ENCODE measurements at places on chromosomes 13 and 19.

DNA sequence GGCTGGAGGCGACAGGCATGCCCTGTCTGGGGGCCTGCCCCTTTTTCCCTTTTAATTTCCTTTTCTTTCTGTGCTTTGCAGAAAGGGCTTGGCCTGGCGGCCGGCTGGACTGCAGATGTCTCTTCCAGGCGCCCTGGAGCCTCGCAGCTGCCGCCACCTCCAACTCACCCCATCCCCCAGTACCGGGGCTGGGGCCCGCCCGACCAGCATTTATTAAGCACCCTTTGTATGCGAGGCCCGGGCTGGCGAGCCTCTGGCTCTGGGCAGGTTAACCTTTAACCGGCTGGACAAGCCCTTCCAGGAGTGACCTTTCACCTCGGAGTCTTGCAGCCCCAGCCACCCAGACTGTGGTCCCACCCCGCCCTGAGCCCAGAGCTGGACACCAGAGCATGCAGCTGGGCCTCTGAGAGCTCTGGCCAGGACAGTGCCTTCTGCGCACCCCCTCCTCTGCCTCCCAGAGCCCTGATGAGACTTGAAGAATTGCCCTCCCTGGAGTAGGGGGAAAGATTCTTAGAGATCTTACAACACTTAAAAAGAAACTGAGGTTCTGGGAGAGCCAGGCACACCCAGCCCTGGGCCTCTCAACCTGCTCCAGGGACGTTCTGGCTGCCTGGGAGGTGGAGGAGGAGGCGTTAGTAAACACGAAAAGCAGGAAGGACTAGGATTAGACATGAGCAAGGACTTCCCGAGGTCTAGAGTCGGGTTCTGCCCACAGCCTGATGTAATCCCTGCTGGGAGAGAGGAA is 1.1 kb upstream of the NR2F6 start:
- DNase-seq: no peak

GRCh38 chr19:45761714-45762113 is 7.3 kb downstream of the SIX5 start:
- DNase-seq: no peak

GRCh38 chr19:40322951-40323615 is 25.1 kb downstream of the C19orf47 start:
- DNase-seq: no peak

GRCh38 chr19:34560229-34560628 is 78.7 kb downstream of the WTIP start:
- DNase-seq: no peak

DNA sequence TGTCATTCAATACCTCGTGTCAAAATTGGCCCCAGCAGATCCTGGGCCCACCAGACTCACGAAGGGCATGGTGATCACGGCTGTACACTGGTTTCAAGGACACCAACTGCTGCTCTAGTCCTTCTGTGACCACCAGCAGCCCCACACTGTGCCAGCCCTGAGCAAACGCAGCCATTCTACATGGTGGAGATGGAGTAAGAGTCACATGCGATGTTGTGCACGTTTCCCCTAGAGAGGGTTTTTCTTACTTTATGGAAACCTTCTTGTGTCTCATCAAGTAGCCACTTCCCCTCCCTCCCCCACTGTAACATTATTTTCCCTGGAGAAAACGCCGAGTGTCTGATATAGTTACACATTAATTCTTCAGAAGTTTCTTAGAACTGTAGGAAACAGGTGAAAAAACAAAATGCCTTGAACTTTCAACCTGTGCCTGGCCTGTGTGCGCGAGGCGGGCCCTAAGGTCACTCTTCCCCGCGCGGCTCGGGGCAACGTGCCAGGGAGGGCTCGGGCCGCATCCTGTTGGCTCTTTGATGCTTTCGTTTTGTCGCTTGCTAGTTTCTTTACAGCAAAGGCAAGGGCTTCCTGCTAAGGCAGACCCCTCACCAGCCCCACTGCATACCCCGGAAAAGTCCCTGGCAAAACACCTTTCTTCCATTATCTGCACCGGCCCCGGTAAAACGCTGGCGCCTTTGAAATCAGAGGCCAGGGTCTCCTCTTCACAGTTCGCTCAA is 44.6 kb downstream of the GGACT start:
- no peak for DNase-seq

GRCh38 chr19:45152504-45153338 is 8.1 kb downstream of the NKPD1 start:
- DNase-seq: no peak

DNA sequence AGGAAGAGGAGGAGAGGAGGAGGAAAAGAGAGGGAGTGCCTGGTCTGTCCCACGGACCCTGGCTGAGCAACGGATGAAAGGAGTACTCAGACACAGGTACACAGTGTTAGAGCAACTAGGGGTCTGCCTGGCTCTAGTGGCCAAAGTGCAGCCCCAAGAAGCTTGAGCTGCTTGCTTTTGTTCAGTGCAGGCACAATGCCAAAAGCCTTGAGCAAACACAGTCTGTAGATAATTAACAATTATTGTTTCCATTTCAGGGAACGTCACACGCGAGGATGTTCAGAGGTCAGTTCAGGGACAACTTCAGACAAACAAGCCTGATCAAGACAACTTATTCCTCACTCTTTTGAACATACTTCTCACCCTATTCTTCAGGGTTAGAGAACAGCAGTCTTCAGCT is 32.2 kb upstream of the ZNF726 start:
- no peak for DNase-seq

DNA sequence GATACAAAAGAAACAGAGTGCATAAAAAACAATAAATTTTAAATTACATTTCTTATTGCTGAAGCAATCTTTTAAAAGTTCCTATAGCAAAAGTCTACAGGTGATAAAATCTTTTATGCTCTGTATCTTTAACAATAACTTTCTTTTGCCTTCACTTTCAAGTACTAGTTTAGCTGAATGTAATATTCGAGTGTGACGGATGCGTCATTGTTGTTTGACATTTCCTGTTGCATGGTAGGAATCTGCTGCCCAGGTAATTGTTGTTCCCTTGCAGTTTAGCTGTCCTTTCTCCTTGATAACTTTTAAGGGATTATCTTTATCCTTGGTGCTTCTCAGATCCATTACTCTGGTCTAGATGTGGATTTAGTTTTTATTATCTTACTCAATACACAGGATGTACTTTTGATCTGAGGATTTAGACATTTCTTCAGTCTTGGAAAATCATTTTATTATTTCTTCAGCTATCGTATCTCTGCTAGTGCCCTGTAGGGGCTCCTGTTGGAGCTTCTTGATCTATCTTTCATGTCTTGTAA is 2.1 kb upstream of the CPB2 start:
- DNase-seq: no peak

- no peak for DNase-seq
Measured at GRCh38 chr13:45109102-45109720, 11.1 kb upstream of the GTF2F2 start.

- no peak for DNase-seq
Measured at GRCh38 chr19:19662344-19662743, 1.1 kb downstream of the ATP13A1 start.
